ENCODE measurements at places on chromosomes 2 and 18.

- peak; percentile 51 for DNase-seq
Measured at GRCh38 chr2:189674374-189675112, at the start of gene ANKAR. TSS of gene ANKAR (plus strand) at chr2:189674670. CDS start at chr2:189676491, 1,821 bp downstream.

GRCh38 chr2:11404376-11405073 is 60.1 kb upstream of the ROCK2 start:
- DNase-seq, result no peak

DNA sequence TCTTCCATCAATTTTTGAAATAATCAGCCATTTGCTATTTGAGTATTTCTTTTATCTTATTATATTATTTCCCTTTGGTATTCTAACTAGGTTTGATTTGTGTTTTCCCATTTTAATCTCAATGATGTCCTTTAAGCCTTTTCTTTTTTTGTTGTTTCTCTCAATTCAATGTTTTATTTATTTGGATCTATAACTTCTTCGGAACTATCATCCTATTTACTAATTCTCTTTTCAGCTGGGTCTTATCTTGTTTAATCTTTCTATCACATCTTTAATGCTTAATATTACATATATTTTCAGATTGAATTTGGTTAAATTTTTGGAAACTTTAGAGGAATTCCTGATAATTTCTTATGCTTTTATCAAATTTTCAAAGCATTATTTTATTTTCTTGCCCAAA is 448.3 kb downstream of the SOX11 start:
- no peak for DNase-seq

- no peak for DNase-seq
Measured at GRCh38 chr2:128841803-128842202, 523.1 kb upstream of the HS6ST1 start.

GRCh38 chr2:167181134-167181533 is 292.9 kb downstream of the XIRP2 start:
- no peak for DNase-seq

GRCh38 chr2:72291059-72291458 is 143.4 kb upstream of the CYP26B1 start:
- no peak for DNase-seq

Measured in stimulated activated CD4-positive, alpha-beta T cell treated with anti-CD3 and anti-CD28 coated beads, Interleukin-1b, Interleukin-23, amount 100 ng/mL, for 24 hours (primary cell).